Esophagus squamous epithelium (tissue), 5 donors: ENCODE measurements at places on chromosomes 6 and 20.

DNA sequence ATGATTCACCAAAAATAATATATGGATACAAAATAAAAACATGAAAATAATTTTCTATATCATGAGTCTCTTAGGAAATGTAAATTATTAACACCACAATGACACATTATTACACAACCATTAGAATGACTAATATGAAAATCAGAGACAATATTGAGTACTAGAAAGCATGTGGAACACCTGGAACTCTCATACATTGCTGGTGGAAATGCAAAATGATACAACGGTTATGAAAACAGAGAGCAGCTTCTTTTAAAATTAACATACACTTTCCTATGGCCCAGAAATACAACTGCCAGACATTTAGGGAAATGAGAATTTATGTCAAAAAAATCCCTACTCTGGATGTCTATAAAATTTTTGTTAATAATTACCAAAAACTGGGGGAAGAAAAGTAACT, 853.3 kb upstream of the MAN1A1 start:
- DNase-seq, result no peak

DNA sequence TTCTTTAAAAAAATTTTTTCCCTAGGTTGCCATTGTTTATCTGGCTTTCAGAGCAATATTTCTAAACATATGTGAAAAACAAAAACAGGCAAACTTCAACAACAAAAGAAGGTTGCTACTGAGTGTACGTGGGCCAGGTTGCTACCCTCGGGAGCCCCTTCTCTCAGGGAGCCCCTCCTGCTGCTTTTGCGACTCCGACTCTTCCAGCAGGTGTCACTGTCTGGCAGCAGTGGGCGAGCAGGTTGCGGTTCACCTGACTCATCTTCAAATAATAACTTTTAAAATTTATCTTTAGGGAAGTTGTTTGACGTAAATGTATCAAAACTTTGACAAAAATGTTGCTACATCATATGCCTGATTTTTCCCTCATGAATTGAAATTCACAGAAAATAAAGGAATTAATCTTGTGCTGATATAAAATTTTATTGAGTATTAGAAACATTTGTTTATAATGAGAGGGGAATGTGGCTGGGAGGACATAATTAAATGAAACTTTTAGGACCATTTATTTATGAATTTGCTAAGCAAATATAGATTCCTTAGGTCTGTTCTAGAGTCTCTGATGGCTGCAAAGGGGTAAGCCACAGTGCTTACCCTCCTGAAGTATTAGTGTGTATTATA, 138.8 kb downstream of the HIVEP1 start:
- DNase-seq, result no peak

GRCh38 chr6:85364344-85364743, 85.5 kb upstream of the NT5E start:
- no peak for DNase-seq

DNA sequence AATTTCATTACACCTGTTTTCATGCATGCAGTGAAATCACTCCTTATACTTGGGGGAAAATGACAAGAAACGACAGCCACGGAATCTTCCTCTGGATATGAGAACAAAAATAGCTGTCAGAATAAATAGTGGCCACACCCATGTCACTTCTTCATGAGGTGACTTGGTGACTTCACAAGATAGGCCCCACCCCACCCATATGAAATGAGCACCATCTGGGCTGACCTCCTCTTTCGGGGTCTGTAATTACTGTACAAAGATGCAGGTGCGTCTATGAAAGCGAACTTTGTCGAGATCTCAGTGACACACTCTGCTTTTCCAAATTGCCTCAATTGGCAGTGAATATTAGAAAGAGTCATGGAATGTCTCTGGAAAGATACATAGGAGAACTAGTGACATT, 184.2 kb upstream of the CCN2 start:
- DNase-seq, result no peak

DNA sequence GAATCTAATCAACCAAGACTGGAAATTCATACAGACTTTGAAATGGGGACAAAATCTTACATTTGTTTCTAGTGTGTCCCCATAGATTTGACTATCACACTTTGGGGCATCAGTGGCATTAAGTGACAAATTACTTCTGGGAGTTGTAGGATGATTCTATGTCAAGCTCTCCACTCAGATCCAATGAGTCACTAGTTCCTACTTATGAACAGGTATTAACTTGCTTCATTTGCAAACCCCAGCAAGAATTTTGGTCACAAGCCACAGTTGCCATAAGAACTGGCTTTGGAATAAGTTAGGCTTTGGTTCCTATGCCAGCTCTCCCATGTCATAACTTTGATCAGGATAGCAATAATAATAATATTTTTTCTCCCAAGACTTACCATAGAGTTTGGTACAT, 77.6 kb upstream of the PTPRK start:
- no peak for DNase-seq

- DNase-seq, result no peak
Observed at GRCh38 chr6:36698196-36698595, 570 bp downstream of the RAB44 start.
